H54 (cell line): ENCODE measurements at places on chromosomes 6 and 20.

DNA sequence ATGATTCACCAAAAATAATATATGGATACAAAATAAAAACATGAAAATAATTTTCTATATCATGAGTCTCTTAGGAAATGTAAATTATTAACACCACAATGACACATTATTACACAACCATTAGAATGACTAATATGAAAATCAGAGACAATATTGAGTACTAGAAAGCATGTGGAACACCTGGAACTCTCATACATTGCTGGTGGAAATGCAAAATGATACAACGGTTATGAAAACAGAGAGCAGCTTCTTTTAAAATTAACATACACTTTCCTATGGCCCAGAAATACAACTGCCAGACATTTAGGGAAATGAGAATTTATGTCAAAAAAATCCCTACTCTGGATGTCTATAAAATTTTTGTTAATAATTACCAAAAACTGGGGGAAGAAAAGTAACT is 853.3 kb upstream of the MAN1A1 start:
- no peak for DNase-seq

- DNase-seq, result no peak
Measured at GRCh38 chr6:10404799-10405512, 9.9 kb downstream of the TFAP2A start.

- DNase-seq, result no peak
Measured at GRCh38 chr6:134683783-134684422, 266.0 kb downstream of the ALDH8A1 start.

DNA sequence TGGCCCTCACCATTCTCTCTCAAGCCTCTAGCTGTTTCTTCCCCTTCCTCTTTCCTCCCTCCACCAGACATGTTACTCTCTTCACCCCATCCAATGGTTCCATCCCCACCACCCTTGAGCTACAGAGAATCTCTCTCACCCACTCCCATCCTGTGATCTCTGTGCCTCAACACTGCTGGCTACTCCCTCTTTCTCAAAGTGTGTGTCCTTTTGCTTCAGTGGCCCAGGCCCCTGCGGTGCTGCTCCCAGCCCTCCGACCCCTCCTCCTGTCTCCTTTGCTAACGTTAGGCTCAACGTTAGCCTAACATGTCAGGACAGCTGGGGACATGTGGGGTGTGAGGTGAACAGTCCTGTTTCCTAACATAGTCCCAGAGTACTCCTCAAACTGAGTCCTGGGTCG is 5.9 kb downstream of the NELFE start:
- no peak for DNase-seq

GRCh38 chr6:13877051-13877450 is 47.7 kb upstream of the RNF182 start:
- no peak for DNase-seq

GRCh38 chr6:68059261-68059660 is 575.8 kb upstream of the ADGRB3 start:
- DNase-seq, result no peak

GRCh38 chr6:131450861-131451260 is 122.2 kb upstream of the ARG1 start:
- DNase-seq, result no peak

- DNase-seq, result no peak
Measured at GRCh38 chr20:61941721-61942405, 123.8 kb downstream of the TAF4 start.

DNA sequence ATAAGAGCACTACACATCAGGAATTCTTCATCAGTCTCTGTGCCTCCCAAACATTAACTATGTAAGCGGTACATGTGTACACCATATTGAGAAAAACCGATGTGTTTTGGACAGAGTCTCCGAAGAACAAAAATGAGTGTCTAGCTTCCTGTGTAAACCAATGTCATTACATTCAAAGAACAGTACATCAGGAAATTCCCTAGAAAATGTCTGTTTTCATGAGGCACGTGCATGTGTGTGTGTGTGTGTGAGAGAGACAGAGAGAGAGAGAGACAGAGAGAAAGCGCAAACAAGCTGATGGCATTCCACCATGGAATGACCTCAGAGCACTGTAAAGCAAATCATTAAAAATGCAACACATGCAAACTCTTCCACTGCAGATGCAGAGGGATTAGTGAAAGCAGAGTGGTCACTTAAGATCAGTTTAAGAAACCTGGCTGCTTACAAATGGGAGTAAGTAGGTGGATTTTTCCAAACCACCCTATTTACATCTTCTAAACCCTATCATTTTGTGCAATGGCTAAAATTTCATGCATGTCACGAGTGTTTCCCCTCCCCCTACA is 133.9 kb downstream of the HIVEP2 start:
- no peak for DNase-seq

- no peak for DNase-seq
Measured at GRCh38 chr6:14664112-14664601, 546.6 kb downstream of the CD83 start.

DNA sequence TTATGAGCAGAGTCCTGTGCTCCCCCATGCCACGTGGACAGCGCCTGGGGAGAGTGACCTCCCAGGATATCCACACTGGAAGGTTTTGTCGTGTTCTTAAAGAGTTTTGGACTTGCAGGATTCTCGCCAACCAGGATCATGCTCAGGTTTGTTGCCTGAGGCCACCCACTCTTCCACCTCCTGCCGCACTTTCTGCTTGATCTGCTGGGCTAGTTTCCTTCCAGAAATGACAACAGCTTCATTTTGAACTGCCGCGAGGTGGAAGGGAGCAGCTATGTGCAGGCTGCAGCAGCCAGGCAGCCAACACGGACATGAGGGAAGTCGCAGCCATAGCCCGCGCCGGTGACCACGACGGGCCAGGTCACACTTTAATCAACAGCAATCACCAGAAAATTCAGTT is 27.7 kb upstream of the SEC63 start:
- no peak for DNase-seq

GRCh38 chr6:163825033-163825432 is 410.5 kb downstream of the QKI start:
- no peak for DNase-seq

GRCh38 chr6:3701631-3702030 is 49.9 kb downstream of the PXDC1 start:
- no peak for DNase-seq

DNA sequence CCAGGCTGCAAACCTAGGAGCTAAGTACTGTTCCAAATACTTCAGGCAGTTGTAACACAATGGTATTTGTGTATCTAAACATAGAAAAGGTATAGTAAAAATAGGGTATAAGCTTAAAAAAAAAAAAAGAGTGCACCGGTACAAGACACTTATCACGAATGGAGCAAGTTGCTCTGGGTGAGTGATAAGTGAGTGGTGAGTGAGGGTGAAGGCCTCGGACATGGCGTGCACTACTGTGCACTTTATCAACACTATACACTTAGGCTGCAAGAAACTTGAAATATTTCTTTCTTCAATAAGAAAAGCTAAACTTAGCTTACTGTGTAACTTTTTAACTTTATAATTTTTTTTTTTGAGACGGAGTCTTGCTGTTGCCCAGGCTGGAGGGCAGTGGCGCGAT is 159.5 kb upstream of the PDE10A start:
- no peak for DNase-seq

DNA sequence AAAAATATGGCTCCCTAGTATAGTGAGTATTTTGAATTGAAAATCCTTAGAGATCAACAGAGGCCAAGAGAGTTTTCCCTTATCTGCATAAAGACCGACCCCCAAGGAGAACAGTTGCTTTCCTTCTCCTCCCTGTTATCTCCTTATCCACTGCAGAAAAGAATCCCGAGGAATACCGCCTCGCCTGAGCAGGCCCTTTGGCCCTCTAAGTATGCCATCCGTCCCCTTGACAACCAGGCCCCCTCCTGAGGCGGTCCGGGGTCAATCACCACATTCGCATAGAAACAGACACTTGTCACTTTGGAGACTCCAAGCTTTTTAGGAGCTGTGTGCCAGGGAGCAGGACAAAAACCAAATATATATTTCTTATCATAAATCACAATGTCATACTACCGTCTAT is 15.9 kb upstream of the GGTLC1 start:
- no peak for DNase-seq

GRCh38 chr6:7156643-7157278 is 49.0 kb downstream of the RREB1 start:
- no peak for DNase-seq

DNA sequence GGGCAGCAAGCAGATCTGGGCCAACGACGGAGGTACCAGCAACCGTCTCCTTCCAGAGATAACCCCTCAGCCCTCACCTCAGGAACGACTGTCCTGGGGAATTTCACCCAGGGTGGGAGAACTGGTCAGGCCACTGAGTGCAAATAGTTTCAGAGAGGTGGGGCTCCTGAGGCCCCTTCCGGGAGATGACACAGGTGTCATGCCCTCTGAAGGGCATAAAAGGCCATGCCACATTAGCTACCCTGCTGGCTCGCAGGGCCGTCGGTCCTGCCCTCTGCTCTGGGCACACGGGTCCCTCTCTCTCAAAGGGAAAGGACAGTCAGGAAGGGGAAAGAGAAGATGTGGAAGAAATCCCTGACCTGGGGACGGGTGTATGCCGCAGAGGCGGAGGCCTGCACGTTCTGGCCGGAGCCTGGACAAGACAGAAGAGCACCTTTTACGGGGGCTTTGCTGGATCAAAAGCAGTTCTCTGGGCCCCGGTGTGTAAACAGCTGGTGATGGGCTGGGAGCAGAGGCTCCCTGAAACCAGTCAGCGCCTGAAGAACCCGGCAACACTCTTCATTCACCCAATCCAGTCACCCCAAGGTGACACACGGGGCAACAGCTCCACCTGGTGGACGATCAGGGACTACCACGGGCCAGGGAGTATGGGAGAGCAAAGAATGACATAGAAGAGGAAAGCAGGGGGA is 6.4 kb upstream of the TAF8 start:
- DNase-seq, result peak; percentile 87

DNA sequence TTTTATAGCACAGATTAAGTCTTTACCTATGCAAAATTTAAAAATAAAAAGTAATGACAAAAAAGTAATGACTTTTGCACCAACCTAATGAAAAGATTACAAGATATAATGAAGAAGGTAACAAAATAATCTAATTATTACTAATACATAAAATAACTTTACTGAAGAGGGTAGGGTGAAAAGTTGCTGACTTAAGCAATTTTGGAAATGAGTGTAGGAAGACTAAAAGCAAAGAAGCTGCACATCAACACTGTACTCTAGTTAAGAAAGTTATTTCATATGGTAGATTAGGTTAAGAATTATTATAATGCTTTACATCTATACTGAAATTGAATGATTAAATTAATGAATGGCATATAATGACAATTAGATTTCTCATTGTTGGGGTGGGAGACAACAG is 76.8 kb downstream of the MANEA start:
- DNase-seq, result no peak

DNA sequence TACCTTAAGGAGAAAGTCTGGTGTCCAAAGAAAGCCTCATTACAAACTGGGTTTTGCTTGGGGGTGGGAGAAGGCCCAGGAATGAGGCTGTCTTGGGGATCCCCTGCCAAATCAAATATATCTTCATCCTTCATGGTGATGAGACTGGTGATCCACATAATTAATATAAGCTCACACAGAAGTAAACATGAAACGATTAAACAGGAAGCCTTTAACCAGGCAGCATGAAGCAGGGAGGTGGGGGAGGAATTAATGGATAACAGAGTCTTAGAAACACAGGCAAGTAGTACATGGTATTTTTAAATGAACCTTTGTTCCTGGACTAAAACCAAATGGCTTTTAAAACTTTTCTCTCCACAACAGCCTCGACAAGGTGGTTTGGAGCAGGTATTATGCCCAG is 437.5 kb downstream of the TFAP2A start:
- DNase-seq, result no peak

- DNase-seq, result no peak
Measured at GRCh38 chr6:14177413-14178082, 60.0 kb downstream of the CD83 start.

DNA sequence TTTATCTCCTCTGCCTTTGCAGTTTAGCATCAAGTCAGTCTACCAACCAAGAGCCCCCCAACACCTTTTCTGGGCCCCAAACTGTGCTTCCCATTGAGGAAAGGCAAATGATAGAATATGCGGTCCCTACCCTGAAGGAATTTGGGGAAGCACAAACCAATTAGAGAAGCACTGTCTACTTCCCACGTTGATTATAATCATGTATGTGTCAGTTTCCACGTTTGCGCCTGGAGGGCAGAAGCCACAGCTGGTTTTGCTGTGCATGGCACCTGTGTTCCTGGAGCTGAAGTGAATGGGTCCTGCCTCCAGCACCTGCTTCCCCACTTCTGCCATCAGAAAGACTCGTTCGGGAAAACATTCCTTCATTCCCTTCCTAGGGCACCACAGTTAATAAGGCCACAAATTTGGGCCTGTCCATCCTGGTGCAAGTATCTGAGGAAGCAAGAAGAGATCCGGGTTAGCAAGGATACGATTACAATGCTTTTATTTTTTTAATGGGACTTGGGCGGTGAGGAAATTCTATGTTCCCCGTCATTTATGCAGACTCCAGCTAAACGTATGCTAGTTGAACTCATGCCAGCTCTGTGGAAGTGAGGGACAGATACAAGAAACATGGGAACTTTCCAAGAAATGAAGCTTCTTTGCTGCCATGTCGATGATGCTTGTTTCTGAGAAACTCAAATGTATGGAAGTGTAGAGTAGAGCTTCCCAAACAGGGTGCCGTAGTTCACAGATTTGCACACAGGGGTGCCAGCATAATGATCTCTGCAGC is 333.5 kb downstream of the NRN1 start:
- DNase-seq, result no peak

DNA sequence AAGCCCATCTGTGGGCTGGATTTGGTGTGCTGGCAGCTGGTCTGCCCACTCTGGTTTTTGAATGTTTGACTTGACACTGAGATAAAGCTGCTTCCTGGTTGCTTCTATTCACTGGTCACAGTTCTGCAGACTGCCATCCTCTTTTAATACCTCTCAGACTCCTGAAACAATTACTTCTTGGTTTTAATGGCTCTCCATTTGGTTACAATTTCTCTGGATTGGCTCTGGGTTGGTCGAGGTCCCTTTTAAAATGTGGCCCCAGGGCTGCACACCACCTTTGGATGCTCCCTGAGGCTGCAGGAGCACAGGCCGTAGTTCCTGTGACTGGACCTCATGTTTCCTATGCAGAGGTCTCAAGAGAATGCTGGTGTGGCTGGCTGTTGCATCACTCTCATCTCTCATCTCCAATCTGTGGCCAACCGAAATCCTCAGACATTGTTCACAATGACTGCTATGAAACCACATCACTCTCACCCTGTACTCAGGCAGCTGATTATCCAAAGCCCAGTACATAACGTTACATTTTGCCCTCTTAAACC is 98.5 kb downstream of the INSM1 start:
- DNase-seq, result no peak

DNA sequence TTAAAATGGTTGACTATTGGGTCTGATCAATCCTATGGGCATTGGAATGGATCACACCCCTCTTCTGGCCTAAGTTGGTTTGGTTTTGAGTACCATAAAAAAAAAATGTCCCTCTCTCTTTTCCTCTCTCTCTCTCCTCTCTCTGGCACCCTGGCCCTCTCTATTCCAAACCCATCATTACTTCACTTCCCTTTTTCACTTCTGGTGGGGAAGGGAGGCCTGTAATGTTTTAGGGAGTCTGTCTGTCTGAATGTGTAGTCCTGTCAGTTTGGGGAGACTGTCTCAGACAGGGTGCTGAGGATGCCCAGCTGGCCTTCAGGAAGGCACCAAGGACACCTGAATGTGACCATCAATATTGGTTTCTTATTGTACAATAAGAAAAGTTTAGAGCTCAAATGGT is 165.8 kb downstream of the CD24 start:
- no peak for DNase-seq
